ENCODE measurements at places on chromosomes 13 and 19.

DNA sequence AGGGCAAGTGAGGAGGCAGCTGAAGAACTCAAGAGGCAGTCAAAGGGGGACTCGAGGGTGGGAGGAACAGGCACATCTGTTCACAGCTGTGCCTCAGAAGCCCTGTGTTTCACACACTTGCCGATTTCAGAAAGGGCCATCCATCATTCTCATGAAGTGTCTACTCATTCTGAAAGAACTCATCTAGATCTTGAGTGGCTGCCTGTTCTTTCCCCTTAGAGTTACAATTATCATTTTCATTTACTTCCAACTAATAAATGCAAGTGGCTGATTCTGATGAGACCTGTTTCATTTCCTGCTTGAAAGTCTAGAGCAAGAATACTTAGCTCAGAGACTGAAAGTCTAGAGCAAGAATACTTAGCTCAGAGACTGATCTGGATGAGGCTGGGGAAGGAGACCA, 1145.1 kb downstream of the UQCRFS1 start:
- DNase-seq: no peak

DNA sequence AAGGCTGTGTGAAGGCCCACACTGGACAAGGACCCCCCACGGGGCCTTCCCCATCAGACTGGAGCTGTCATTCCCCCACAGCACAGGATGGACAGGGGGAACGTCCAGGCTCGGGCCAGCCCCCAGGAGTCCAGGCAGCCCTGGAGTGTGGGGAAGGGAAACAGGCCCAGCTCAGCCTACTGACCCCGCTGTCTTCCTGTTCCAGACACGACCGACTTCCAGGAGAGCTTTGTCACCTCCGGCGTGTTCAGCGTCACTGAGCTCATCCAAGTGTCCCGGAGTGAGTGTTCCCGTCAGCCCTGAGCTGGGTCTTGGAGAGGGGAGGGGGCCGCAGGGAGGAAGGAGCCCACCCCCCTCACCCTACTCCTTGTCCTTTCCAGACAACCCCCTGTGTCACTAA, 47.0 kb downstream of the SMIM24 start:
- no peak for DNase-seq

GRCh38 chr19:10266706-10267105, 4.2 kb upstream of the ICAM1 start:
- no peak for DNase-seq

- DNase-seq: no peak
Measured at GRCh38 chr13:97692628-97693027, 258.7 kb downstream of the RAP2A start.

DNA sequence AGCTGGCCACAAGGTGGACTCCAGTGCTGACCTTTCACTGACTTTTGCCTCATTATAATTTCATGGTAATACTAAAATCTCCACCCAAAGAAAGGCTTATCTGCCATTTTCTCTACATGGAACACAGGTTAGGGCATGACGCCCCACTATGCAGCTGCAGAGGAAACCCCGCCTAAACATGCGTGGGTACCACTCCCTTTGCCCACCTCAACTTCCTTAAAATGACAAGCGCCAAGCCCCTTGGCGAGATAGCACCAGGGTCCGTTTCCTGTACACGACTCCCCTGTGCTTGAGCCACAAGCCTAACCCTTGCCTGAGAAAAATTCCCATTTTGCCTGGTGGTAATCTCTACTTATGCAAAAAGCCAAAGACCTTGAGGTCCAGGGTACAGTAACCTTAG, 36.0 kb upstream of the PABPC3 start:
- no peak for DNase-seq

- DNase-seq: no peak
Measured at GRCh38 chr13:106499896-106500295, 35.6 kb downstream of the EFNB2 start.

DNA sequence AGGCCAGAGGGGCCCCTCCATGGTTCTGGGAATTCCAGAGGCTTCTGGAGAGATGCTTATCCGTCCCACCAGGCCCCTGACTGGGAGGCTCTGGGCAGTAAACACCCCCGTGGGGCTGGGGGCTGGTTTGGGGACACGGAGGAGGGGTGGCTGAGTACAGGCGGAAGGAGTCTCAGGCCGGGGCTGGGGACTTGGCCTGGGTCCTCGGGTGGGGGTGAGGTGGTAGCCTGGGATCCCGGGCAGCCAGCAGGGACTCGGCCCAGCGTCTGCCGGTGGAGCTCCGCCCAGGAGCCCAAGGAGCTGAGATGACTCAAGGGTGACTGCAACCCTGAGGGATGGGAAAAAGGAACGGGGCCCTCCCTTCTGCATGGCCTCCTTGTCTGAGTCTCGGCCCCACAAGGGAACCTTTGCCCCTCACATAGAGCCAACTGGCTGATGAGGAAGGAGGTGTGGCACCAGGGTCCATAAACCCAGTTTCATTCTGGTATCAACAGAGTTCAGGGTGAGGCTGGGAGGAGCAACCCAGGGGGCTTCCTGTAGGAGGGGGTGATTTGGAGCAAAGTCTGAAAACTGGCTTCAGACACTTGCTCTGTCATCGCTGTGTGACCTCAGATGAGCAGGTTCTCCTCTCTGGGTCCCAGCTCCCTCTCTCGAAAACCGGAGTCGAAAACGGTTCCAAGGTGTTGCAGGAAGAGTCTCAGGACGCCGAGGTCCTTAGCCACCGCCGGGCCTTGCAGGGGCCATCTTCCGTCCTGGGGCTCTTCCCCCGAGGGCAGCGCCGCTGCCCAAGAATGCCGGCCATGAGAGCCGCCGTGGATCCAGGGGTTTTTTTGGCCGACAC, 809 bp downstream of the MISP start:
- DNase-seq: no peak

All from CD4-positive, alpha-beta T cell treated with Interleukin-17A for 1 hour (primary cell).